Colonic mucosa (tissue), 4 donors: ENCODE measurements at places on chromosomes 4 and X.

GRCh38 chr4:122218762-122219161, 66.6 kb downstream of the BLTP1 start:
- no peak overlapping the region for H3K4me3 ChIP-seq
- DNase-seq, result no peak
- no peaks in the 10 kb centered on the region for H3K36me3 ChIP-seq
- no peak overlapping the region for H3K27ac ChIP-seq
- no peaks in the 10 kb centered on the region for H3K27me3 ChIP-seq

DNA sequence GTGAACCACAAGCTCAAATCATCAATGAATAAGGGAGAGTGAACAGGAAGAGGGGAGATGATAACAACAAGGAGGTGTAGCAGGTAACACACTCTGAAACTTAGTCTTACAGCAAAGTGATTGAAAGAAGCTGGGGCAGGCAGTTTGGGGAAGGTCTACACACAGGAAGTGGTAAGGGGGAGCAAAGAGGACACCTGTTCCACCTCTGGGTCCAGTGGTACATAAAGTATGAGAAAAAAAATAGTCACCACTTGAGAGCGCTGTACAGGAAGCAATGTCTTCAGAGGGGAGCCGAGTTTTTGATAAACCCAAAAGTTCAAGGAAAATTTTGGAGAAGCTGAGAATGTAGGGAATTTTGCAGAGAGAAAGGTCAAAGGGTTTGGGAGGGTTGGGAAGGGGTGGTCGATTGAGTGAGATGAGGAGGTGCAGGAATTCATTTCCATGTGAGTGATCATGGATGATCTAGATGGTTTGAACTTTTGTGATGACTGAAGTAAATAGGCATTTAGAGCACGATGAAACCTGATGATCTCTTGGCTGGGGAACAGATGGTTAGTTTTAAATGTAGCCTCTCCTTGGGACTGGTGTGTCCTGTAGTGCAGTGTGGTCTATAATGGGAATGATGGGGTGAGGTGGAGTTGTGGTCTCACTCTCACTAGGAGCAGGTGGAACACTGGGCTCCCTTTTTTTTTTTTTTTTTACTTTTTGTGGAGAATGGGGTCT, 142.0 kb downstream of the RBMX2 start:
- H3K4me1 ChIP-seq, result no peaks in the 10 kb centered on the region
- H3K27me3 ChIP-seq, result no peaks in the 10 kb centered on the region
- no peak overlapping the region for H3K4me3 ChIP-seq
- no peak for DNase-seq
- no peaks in the 10 kb centered on the region for H3K36me3 ChIP-seq
- H3K27ac ChIP-seq, result no peak overlapping the region

- DNase-seq, result no peak
- H3K27me3 ChIP-seq, result no peaks in the 10 kb centered on the region
- H3K4me3 ChIP-seq, result no peak overlapping the region
- no peak overlapping the region for H3K27ac ChIP-seq
- H3K36me3 ChIP-seq, result no peaks in the 10 kb centered on the region
- H3K4me1 ChIP-seq, result no peaks in the 10 kb centered on the region
These were observed 29.1 kb downstream of the UCHL1 start for GRCh38 chr4:41285864-41286235.

DNA sequence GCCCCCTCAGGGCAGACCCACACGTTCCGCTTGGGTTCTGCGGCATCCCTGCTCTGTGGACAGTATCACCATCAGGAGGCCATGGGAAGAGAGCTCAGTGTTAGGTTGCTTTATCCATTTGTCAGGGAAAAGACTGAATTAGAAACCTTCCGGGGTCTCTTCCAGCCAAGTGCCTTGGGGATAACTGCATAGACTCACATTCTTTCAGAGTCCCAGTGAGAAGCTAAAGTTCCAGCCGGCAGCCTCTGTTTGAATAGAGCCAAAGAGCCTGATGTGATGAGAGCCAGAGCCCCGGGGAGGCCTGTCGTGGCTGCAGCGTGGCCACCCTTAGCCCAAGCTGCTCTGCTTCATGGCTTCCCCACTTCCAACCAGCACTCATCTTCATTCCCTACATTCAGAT, 85.2 kb downstream of the FHDC1 start:
- H3K4me1 ChIP-seq, result no peaks in the 10 kb centered on the region
- no peak overlapping the region for H3K4me3 ChIP-seq
- H3K27me3 ChIP-seq, result no peaks in the 10 kb centered on the region
- H3K27ac ChIP-seq, result no peak overlapping the region
- no peak for DNase-seq
- H3K36me3 ChIP-seq, result no peaks in the 10 kb centered on the region

DNA sequence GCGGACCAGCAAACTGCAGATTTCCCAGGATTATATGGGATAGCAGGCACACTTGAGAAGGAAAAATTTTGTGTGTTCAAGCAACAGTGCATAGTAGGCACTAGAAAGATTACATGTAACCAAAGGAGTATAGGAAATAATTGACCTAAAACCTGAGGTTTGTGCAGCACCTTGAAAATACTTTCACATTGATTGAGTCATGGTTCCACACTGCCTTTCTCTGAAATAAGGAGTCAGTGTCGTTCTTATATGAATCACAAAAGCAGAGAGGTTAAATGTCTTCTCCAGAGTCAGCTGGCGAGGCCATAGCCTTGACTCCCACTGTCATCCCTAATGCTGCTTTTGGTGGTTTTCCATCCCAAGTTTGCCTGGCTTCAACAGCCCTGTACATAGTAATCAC, 138.9 kb downstream of the SOWAHB start:
- DNase-seq, result no peak
- no peaks in the 10 kb centered on the region for H3K4me1 ChIP-seq
- H3K4me3 ChIP-seq, result no peak overlapping the region
- H3K27ac ChIP-seq, result no peak overlapping the region

- no peak overlapping the region for H3K27ac ChIP-seq
- DNase-seq, result no peak
- no peak overlapping the region for H3K4me3 ChIP-seq
- H3K36me3 ChIP-seq, result no peaks in the 10 kb centered on the region
- no peaks in the 10 kb centered on the region for H3K27me3 ChIP-seq
- H3K4me1 ChIP-seq, result no peaks in the 10 kb centered on the region
These were observed 761.5 kb downstream of the RAPGEF2 start for GRCh38 chr4:159864337-159864736.

DNA sequence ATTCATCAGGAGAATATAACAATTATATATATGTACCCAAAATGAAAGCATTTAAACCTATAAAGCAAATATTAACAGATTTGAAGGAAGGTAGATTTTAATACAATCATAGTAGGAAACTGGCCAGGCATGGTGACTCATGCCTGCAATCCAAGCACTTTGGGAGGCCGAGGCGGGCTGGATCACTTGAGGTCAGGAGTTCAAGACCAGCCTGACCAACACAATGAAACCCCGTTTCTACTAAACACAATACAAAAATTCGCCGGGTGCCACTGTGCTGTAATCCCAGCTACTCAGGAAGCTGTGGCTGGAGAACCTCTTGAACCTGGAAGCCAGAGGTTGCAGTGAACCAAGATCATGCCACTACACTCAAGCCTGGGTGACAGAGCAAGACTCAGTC, 118.3 kb downstream of the KCNIP4 start:
- H3K36me3 ChIP-seq, result no peaks in the 10 kb centered on the region
- no peak overlapping the region for H3K27ac ChIP-seq
- no peaks in the 10 kb centered on the region for H3K27me3 ChIP-seq
- no peaks in the 10 kb centered on the region for H3K4me1 ChIP-seq
- no peak overlapping the region for H3K4me3 ChIP-seq

DNA sequence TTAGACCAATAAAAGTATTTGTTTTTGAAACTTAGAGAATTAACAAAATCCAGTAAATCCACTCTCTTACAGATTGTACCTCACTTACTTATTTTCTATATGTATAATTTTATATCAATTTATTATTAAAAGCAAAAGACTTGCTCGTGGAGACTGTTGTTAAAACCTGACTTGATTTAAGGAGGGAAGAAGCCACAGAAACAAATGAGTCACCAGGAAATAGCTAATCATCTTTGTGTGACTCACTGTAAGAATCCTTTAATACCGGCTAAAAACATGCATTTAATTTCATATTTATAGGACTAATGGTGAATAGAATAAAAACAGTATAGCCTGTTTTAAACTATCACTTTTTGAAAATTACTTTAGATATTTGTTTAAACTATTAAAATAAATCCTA, 29.9 kb upstream of the UBE2NL start:
- no peak for DNase-seq
- no peak overlapping the region for H3K4me3 ChIP-seq
- H3K36me3 ChIP-seq, result no peaks in the 10 kb centered on the region
- no peaks in the 10 kb centered on the region for H3K27me3 ChIP-seq
- H3K27ac ChIP-seq, result no peak overlapping the region

DNA sequence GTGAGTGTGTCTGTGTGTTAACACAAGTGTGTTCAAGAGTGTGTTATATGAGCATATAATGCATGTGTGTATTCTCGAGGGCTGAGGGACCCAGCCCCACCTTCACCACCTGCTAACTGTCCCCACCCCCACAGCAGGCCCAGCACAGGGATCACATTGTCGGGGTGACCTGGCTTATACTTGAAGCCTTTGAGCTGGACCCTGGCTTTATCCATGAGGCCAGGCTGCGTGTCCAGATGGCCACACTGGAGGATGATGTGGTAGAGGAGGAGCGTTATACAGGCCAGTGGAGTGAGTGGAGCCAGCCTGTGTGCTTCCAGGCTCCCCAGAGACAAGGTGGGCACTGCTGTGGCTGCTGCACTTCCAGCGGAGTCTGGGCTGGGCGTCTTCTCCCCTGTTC, 7.6 kb downstream of the IL9R start:
- DNase-seq, result no peak
- no peaks in the 10 kb centered on the region for H3K4me1 ChIP-seq
- no peak overlapping the region for H3K4me3 ChIP-seq
- H3K27ac ChIP-seq, result no peak overlapping the region
- no peaks in the 10 kb centered on the region for H3K36me3 ChIP-seq
- no peaks in the 10 kb centered on the region for H3K27me3 ChIP-seq

DNA sequence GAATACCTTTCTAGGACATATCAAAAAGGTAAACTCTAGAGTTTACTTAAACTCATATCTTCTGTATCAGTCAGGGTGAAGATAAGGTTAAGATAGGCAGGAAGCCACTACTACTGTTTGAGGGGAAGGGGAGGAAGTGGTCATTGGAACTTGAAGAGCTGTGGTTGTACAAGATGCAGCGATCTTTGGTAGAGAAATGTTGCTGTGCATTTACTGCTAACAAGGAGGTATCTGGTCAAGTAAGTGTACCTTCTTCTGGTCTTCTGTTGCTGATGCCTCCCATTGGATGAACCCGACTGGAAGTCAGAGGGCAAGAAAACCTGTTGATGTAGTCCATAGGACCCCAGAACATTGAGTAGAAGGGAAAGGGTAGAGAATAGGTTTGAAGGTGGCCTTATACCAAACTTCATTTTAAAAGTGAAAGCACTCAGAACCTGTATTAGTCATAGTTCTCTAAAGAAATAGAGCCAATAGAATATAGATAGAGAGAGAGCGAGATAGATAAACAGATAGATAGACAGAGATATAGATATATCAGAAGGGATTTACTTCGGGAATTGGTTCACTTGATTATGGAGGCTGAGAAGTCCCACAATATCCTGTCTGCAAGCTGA, 47.9 kb upstream of the TSPAN5 start:
- H3K27ac ChIP-seq, result no peak overlapping the region
- no peaks in the 10 kb centered on the region for H3K4me1 ChIP-seq
- H3K4me3 ChIP-seq, result no peak overlapping the region
- H3K27me3 ChIP-seq, result no peaks in the 10 kb centered on the region

DNA sequence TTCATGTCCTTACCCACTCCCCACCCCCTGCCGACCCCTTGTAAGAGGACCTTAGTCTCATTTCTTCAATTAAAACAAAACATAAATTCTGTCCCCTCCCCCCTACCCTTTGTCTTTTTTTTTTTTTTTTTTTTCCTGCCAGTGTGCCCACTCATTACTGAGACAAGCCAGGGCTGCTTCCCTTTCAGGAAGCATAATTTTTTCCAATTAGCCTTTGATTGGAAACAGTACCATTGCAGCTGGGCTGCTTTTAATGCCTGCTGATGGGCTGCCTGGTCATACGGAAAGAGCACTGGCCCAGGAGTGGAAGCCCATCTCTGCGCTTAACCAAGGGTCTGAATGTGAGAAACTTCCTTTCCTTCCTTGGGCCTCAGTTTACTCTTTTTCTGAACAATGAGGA, 18.6 kb upstream of the CAPN6 start:
- H3K27ac ChIP-seq, result no peak overlapping the region
- no peaks in the 10 kb centered on the region for H3K36me3 ChIP-seq
- no peaks in the 10 kb centered on the region for H3K4me1 ChIP-seq
- DNase-seq, result no peak
- no peak overlapping the region for H3K4me3 ChIP-seq

GRCh38 chr4:16661813-16662212, 236.6 kb downstream of the LDB2 start:
- no peaks in the 10 kb centered on the region for H3K36me3 ChIP-seq
- DNase-seq, result no peak
- H3K27ac ChIP-seq, result no peak overlapping the region
- no peaks in the 10 kb centered on the region for H3K4me1 ChIP-seq
- H3K27me3 ChIP-seq, result no peaks in the 10 kb centered on the region
- H3K4me3 ChIP-seq, result no peak overlapping the region

- H3K4me1 ChIP-seq, result no peaks in the 10 kb centered on the region
- no peaks in the 10 kb centered on the region for H3K36me3 ChIP-seq
- H3K4me3 ChIP-seq, result no peak overlapping the region
- H3K27me3 ChIP-seq, result no peaks in the 10 kb centered on the region
- no peak overlapping the region for H3K27ac ChIP-seq
These were observed 139.5 kb downstream of the TBL1X start for GRCh38 chrX:9604111-9604907.

GRCh38 chr4:171521726-171522125, 291.5 kb upstream of the GALNTL6 start:
- no peak overlapping the region for H3K4me3 ChIP-seq
- H3K4me1 ChIP-seq, result no peaks in the 10 kb centered on the region
- no peaks in the 10 kb centered on the region for H3K27me3 ChIP-seq
- H3K27ac ChIP-seq, result no peak overlapping the region

DNA sequence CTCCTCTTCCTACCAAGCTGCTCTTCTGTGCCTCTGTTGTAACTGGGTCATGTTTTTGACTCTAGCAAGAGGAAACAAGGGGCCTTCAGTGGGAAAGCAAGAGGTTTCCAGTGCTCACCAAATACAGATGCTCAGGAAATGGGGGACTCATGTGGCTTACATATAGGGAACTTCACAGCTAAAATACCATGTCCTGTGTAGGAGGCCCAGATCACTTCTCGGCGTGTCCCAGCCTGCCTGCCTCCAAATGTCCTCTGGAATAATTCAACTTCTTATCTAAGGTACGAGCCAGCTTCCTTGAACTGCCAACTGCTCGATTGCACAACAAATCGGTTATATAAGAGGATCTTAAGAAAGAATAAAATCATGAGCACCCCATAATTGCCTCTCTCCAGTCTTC, 161.3 kb downstream of the KIT start:
- H3K27me3 ChIP-seq, result no peaks in the 10 kb centered on the region
- no peak overlapping the region for H3K4me3 ChIP-seq
- no peaks in the 10 kb centered on the region for H3K4me1 ChIP-seq
- DNase-seq, result no peak
- H3K36me3 ChIP-seq, result no peaks in the 10 kb centered on the region
- no peak overlapping the region for H3K27ac ChIP-seq
